HEK293T (cell line): ENCODE measurements at places on chromosomes 3 and 15.

- DNase-seq: no peak
Measured at GRCh38 chr3:51283421-51283820, 101.7 kb upstream of the MANF start.

DNA sequence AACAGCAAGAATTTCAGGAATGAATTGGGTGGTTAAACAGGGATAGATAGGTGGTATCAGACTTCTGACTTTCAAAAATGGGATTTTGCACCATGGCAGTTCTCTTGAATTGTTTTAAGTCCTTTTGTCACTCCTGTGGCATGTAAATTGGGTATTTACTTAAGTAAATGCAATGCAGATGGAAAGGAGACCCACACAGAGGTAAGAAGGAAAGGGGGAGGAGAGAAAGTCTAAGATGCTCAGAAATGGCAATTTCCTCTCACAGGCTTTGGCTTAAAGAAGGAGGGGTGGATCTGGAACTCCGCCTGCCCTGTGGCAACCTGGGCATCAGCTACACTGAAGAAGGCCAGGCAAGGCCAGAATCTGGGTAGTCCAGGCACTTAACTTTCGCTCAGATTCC is 197.1 kb upstream of the UBE2E1 start:
- DNase-seq: no peak

DNA sequence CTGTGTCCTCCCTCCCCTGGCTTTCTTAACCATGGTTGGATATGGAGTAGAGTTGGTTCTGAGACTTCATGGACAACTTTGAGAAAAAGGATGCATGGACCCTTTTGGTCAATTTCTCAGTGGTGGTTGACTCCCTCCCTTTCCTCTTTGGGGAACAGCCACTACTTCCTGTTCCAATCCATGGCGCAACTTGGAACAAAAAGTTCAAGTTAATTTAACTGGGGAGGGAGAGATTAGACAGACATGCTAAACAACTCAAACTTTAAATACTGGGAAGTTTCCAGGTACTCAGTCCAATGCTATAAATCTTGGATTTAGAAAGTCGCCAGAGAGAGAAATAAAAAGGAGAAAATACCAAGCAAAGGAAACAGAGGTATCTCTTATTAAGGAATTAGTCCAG is 202.2 kb downstream of the PDZRN3 start:
- DNase-seq: no peak

DNA sequence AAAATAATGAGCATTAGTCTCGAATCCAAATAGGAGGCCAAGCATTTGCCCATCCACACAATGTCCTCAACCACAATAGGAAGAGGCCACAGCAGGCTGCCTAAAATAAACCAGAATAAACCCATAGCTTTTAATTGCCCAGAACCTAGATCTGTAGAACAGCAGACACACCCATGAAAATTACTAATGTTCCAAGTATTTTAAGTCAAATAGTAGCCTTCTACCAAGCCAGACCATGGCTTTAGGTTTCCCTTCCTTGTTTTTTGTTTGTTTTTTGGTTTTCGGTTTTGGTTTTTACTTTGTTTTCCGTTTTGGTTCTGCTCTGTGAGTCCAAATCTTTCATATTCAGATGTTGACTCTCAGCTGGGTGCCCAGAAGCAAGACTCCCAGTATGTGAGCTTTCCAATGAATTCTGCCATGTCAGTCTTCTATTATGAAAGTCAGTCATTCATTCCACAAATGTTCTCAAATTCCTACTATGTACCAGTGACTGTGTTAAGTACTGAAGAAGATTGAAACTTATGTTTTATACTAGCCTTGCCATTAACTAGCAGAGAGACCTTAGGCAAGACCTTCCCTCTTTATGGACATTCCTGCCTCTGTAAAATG is 57.8 kb upstream of the BOC start:
- no peak for DNase-seq

GRCh38 chr3:122931636-122932035 is 95.9 kb downstream of the SEMA5B start:
- DNase-seq: no peak

DNA sequence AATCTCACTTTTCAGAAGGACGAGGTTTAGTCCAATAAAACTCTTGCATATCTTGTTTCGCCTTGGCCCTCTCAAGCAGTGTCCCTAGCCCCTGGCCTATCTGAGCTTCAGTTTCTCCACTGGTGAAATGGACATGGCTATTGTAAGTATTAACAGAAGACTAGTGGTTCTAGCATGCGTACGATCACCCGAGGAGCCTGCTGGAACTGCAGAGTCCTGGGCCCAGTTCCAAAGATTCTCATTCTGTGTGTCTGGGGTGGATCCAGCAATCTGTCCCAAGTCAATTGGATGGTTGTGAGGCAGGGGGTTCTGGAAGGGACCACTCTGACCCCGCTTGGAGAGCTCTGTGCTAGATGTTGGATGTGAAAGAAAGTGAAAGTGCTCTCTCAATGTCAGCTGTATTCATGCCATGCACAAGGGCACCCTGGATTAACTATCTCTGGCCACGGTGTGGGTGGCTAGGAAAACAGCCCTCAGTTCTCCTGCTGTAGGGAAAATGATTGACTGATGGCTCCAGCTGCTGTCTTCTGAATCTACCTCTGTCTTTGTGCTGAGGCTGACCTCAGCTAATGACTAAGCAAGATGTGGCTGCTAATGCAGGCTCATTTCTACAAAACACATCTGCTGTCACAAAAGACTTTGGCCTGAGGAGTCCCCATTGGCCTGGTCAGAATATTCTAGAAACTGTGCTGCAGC is 1.9 kb upstream of the PLA1A start:
- no peak for DNase-seq

DNA sequence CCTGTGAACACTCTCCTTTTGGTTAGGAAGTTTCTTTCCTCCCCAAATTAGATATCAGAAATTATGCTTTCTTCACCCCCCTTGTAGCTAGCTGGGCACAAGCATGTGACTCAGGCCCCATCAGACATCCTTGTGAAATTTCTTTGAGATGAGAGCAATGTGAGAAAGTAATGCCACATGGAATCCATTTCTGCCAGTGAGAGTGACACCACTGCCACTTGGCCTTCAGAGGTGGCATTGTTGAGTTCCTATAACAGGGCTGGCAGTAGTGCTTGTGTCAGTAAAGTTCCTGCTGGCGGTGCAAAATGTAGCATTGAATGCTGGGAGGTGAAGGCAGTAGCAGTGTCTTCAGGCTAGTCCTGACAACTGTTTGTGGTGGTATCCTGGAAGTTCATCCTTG is 80.7 kb upstream of the ZNF280D start:
- no peak for DNase-seq

DNA sequence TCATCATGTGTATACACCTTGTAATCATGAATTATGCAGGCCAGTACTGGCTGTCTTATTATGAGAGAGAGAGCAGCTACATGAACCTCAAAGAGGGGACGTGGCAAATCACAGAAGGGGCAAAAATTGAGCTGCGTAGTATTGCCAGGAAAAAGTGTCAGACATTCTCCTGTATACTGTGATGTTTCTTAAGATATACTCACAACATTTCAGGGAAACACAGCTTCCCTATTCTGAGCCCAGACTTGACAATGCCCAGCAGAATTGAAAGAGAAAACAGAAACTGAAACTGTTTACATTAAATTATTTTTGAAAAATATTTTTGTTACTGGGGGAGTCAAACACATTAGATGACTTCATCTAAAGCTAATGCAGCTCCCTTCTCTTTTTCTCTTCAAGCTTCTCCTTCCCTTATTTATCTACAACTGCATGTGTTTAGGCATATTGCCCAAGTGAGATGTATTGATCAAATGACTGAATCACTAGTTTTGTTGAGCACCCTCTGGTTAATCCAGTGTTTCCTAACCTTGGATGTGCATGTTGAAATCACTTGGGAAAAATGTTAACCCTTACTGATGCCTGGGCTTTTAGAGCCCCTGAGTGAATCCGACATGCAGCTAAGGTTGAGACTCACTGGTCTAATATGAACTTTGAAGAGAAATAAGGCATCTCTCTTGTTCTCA is 39.5 kb downstream of the CADPS start:
- DNase-seq: no peak

DNA sequence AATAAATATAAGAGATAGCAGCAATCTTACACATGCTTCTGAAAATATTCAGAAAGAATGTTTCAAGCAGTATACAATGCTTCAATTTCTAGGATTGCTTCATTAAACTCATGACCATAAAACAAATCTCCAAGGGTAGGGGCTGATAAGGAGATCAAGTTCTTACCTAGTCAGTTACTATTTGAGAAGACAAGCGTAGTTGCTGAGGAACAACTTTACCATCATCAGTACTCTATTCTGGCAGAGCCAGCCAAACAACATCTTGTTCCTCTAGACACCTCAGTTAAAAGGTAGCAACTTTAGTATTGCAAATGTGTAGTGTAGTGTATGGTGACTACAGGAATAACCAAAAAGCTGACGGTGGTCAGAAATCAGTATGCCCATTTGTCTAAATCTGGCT is 85.4 kb upstream of the CHRM5 start:
- DNase-seq: no peak

GRCh38 chr3:47650294-47650693 is 71.6 kb upstream of the CSPG5 start:
- DNase-seq: no peak

DNA sequence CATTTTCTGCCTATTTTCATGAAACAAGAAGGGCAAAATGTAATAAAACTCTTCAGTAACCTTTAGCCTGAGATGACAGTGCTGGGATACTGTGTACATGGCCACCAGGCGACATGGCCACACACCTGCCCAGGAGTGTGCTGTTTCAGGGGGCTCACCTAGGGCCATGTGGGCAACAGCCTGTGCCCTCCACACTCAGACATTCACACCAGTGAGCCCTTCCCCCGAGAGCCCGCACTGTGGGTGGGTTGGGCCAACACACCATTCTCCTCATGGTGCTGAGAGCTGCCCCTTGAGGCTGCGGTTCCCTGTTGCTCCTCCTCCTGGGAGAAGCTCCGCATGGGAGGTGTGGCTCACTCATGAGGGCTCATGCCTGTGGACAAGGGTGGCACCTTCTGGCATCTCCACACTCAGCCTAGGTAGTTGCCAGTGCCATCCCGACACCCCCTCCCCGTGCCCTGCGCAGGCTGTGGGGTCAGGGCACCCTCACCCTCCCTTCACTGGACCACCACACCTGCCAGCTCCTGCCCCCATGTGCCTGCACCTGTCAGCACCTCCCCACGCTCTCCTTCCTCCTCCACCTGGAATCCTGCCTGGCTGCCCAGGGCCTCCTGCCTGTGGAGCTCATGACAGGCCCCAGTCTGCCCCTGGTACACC is 19.7 kb downstream of the OCA2 start:
- DNase-seq: no peak

GRCh38 chr3:65402597-65402996 is 636.1 kb downstream of the MAGI1 start:
- DNase-seq: no peak

- DNase-seq: no peak
Measured at GRCh38 chr15:34724481-34724880, 30.3 kb downstream of the GJD2 start.

- DNase-seq: no peak
Measured at GRCh38 chr3:109910772-109911171, 573.4 kb upstream of the DPPA4 start.

GRCh38 chr15:98737159-98737558 is 88.8 kb downstream of the IGF1R start:
- no peak for DNase-seq
